Spinal cord (tissue), 10 donors: ENCODE measurements at places on chromosomes 7 and 10. TPM values are rescaled to one million over a fixed set of nuclear protein-coding genes. Genes with fewer than 3 reads are reported as not detected.

- no peaks in the 10 kb centered on the region for H3K36me3 ChIP-seq
- H3K4me3 ChIP-seq, result no peak overlapping the region
- no peak for DNase-seq
These were observed 354.6 kb downstream of the SDK1 start for GRCh38 chr7:3655635-3656034.

TAF6 gene
- total RNA-seq, result 25.3 TPM

DNA sequence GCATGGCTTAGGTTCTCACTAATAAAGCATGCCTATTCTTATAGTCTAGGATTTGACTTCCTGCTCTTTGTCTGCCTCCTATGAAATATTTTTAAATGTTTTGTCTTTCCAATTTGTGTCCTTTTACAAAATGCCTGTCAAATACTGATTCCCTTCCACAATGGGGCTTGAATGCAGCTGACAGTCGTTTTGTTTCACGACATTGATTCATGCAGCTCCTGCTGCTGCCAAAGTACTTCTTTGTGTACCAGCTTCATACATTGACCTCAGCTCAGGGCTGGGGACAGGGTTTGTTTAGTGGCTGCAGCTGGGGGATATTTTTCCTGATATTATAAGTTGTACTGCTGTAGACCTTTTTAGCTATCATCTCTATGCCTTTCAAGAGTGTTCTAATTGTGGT lies 371.9 kb upstream of the CHRM2 start:
- no peak overlapping the region for H3K27ac ChIP-seq
- no peaks in the 10 kb centered on the region for H3K4me1 ChIP-seq
- DNase-seq, result no peak
- H3K4me3 ChIP-seq, result no peak overlapping the region
- no peaks in the 10 kb centered on the region for H3K36me3 ChIP-seq
- H3K27me3 ChIP-seq, result no peaks in the 10 kb centered on the region

NRG3 gene
- total RNA-seq, result 10.2 TPM

IGFBP1 gene
- total RNA-seq, result 0.40 TPM
